ENCODE measurements at places on chromosomes 11 and 22.
A peak's percentile ranks its signal among the peaks of the same experiment; 100 is the strongest.

GRCh38 chr11:2752923-2753322, 53.1 kb upstream of the KCNQ1OT1 start:
- no peak for DNase-seq

- DNase-seq: peak; percentile 35
Measured at GRCh38 chr11:1727861-1728260, 22.5 kb downstream of the IFITM10 start.

GRCh38 chr11:75565916-75566762, 4.1 kb downstream of the SERPINH1 start:
- no peak for DNase-seq

- no peak for DNase-seq
Measured at GRCh38 chr11:42593441-42593840, 718.4 kb upstream of the API5 start.

DNA sequence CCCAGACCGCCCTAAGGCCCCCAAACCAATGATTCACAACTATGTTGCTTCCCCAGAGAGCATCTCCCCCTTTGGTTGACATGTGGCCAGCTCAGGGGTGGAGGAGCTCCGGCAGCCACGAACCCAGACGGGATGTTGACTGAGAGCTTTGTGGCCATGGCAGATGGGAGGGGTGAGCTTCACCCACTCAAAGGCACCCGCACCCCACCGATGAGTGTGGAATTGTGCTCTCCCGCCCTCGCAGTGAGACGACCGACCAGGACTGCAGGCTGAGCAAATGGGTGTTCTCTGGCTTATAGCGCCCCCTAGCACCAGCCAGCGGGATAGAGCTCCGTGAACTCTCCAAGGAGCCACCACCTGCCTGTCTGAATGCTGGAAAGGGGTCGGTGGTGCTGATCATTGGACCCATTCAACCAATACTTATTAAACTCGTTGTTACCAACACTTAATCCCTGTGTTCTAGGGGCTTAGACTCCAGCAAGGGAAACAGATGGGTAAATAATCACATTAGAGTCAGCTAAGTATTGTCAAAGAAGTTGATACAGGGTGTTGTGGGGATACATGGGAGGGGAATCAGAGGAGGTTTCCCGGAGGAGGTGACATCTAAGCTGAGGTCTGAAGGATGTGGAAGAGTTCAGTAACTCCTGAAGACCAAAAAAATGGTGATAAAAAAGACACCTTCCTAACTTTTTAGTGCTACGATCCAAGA, 4.5 kb upstream of the TIMP3 start:
- DNase-seq: peak; percentile 74

GRCh38 chr11:132365650-132366049, 995.2 kb downstream of the NTM start:
- no peak for DNase-seq

DNA sequence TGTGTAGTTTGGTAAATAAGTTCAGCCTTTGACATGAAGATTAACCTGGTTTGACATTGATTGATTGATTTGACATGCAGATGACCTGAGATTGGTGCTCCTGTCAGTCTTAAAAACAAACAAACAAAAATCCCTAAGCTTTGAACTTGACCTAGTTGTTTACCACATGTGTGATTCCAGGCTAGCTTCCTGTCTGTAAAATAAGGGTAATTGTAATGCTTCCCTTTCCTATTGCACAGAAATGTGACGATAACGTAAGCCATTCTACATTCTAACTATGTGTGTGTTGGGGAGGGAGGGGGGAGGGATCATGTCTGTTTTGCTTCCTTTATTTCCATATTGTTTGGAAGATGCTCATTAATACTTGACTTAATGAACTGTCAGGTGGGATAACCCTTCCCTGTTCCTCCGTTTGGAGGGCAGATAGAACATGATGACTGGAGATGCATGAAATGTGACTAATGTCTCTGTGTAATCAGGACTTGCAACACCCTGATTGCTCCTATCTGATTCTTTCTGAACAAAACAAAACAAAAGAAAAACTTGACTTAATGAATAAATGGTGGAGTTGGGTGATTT, 106.1 kb upstream of the CLMP start:
- DNase-seq: no peak

DNA sequence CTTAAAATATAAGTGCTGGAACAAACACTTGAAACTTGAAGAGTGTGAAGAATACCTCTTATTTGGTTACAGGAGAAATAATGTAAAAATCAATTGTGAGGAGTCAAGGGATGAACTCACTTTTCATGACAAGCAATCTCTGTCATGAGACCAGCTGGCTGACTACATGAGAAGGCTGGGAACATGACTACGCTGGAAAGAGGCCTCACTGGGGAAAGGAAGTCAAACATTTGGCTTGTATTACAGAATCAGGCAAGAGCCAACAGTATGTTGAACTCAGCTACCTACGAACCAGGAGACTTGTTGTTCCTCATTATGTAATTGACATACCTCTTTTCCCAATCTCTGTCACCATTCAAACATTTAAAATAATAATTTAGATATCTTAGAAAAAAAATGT, 14.4 kb downstream of the DCDC1 start:
- DNase-seq: no peak

GRCh38 chr11:108916290-108916689, 251.4 kb downstream of the DDX10 start:
- no peak for DNase-seq

DNA sequence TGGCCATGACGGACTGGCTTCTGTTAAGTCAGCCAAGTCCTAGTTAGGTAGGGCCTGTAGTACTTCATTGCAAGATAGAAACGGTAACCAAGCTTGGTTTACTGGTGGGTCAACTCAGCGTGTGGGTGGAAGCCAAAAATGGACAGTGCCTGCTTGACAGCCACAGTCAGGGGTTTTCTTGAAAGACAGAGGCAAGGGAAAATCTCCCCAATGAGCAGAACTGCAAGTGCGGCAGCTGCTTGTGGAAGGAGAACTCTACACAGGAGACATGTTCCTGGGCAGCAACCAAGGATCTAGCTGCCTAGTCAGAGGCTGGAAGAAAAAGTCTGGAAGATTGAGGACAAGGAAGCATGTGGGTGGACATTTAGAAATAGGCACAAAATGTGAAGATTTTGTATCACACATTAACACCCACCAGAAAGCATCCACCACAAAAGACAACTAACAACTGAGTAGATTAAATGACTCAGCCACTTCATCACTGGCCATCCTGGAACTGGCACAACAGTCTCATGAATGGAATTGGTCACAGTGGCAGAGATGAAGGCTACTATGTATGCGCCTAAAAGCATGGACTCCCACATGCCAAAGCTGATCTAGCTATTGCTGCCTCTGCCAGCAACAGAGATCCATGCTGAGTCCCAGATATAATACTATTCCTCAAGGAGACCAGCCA, 40.9 kb upstream of the SCUBE2 start:
- no peak for DNase-seq

DNA sequence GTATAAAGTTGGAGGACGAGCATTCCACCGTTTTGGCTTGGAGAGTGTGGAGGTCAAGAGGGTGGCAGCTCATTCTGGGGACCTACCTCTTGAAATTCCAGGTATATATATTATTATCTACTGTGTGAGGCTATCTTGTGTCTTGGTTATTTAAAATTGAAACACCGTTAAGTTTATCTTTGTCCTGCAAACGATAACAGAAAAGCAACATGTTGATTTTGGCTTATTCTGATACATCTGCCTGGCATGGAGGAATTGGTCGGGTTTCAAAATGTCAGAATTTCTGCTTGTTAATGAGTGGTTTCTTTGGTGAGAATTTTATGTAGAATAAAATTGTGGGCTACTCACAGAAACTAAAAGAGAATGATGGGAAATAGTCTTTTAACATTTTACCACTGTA, 54.4 kb downstream of the SVIP start:
- DNase-seq: no peak
